Activated T-helper 1 cell treated with anti-CD3 and anti-CD28 coated beads, Interleukin-12 subunit alpha, Interleukin-12 subunit beta, Interleukin-2, Interleukin-4 antibody, amounts not matched to agents 30 ng/mL and 10 ng/mL and 1 ng/mL, durations not matched to agents 14 hours and 24 hours and 36 hours (primary cell): ENCODE measurements at places on chromosomes 2 and 18.
A peak's percentile ranks its signal among the peaks of the same experiment; 100 is the strongest.

DNA sequence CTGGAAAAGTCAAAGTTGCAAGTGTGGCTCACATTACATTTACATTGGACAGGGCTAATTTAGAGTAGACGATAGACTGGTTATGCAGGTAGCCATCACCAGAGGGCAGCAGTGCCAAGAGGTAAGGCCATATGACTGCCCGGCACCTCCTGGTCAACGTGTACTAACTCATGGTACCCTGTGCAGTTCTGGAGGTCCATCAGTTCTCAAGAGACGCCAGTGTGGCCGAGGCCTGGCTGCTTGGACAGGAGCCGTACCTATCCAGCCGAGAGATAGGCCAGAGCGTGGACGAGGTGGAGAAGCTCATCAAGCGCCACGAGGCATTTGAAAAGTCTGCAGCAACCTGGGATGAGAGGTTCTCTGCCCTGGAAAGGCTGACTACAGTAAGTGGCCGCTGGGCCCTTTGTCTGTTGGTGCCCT, 65.8 kb upstream of the EML6 start:
- no peak for DNase-seq

DNA sequence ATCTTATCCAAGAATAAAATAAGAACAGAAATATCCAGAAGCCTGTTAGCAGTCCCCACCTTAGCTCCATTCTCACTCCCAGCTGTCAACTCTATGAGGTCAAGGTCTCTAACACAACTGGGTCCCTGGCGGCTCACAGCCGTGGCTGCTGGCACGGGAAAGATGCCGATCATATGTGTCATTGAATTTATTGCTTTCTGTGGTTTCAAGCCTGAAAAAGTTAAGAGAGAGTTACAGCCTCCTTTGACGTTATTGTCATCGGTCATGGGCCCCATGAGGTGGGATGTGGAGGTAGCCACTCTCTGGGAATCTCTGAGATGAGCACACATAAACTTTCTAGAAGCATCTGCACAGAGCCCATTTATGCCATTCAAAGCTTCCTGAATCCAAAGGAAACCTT, 28.7 kb upstream of the CABLES1 start:
- no peak for DNase-seq

DNA sequence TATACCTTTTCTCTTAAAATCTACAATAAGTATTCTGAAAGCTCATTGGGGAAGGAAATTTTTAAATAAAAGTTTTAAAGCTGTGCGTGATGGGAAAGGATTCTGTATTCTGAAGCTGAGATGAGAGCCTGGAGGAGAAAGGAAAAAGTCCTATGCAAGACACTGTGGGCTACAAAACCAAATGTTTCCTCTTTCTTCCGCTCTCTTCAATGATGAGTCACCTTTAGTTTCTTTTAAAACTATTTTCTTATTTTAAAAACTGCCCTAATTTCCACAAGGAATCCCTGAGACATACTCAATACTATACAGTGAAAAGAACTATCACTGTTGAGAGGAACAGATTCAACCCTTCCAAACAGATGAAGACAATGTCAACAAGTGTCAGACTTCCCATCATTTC, 87.4 kb downstream of the INO80D start:
- no peak for DNase-seq

GRCh38 chr2:136727973-136728699, 37.2 kb upstream of the THSD7B start:
- no peak for DNase-seq

GRCh38 chr2:186891185-186891621, 42.2 kb upstream of the ZSWIM2 start:
- DNase-seq = no peak

DNA sequence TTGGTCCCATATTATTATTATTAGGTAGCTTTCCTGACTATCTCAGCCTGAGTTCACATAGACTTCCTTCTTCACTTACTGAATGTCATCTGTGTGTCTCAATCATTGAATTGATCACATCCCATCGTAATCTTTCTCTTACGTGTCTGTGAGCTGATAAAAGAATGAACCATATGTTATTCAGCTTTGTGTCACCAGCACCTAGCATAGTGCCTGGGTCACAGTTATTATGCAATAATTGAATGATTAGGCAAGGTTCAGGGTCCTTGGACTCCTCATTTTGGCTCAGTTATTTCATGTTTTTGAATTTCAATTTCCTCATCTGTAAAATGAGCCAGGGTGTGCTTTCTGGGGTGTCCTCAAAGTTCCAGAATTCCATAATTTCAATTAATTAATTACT, 107.2 kb downstream of the ZEB2 start:
- no peak for DNase-seq

DNA sequence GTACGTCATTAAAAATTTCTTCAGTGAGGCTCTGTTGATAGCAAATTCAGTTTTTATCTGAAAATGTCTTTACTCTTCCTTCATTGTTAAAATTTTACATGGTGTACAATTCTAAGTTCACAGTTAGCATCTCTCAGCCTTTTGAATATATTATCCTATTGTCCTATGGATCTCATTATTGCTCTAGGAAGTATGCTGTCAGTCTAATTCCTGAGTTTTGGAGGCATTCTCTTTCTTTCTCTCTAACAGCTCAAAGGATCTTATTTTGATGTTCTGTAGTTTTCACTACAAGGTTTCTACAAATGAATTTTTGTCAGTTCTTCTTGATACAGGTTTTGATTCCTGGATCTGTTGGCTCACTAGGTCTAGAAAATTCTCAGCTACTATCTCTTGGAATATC, 2.9 kb upstream of the ACMSD start:
- no peak for DNase-seq

DNA sequence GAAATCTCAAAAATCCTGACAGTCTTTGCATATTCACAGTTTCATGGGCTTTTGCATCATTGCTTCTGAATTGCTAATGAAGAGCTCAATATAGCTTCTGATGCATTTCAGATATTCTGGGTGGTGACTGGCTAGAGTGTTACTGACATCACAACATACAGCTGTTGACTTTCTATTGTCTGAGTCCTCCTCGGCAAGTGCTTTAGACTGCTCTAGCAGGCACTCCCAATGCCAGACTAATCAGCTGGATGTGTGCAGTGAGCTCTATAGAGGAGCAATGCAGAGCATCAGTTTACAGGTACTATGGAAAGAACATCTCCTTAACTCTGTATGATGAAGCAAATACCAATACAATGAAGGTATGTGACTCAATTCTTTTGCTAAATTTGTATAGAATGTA, 54.9 kb downstream of the R3HDM1 start:
- no peak for DNase-seq

GRCh38 chr2:234761910-234762309, 189.9 kb upstream of the SH3BP4 start:
- DNase-seq = no peak

DNA sequence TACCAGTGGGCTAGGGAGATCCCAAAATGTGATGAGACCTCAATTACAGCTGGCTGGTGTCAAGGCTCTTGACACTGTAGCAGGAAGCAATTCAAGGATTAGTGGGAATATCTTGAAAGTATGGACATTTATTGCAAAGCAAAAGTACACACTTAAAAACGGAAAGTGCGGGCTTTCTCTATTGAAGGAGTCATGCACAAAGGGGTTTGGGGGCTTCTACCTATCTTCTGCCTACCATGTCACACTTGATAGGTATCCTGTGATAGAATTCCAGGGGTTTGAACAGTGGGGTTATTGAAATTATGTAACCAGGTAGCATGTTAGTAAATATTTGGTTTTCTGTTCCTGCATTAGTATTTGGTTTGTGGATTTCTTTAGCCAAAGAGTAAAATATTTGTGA, 1652.1 kb upstream of the DDX18 start:
- DNase-seq = no peak

GRCh38 chr18:79479761-79480161, 84.0 kb downstream of the NFATC1 start:
- no peak for DNase-seq

DNA sequence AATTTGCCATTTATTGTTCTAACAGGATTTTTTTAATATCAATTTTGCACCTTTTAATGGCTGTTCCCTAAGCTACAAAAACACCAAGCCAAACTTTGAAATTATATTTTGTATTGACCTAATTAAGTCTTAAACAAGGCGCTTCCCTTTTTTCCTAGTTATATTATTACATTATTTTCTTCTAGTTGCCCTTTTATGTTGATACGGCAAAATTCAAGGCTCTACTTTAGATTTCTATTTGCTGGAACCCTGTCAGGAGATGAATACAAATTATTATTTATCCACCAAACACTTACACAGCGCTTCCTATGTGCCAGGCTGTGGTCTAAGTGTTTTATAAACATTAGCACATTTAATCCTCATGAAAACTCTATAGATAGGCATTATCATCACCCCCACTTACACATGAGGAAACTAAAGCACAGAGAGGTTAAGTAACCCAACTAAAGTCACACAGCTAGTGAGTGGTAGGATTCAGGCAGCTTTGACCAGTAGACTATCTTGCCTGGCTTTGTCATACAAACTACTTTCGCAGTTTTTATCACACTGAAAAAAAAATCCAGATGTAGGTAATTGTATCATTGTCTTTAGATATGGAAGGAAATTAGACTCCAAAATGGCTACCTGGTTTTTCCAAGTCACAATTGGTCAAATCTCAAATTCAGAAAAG, 456.5 kb downstream of the STK39 start:
- DNase-seq = no peak

DNA sequence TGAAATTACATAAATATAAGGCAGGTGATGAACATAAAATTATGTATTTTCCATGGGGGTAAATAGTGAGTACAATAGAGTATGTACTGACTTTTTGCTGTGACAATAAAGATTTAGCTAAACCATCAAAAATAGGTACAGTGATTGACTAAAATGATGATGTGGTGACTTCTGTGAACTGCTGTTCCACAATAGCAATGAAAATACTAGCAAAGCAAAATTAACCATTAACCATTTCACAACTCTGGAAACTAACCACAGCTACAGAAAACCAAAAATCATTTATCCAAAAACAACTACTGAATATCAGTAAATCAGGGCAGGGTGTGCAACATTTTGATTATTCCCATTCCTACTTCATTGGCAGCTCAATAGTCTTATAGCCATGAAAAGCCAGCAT, 161.4 kb upstream of the GYPC start:
- no peak for DNase-seq

- DNase-seq = no peak
These were observed 35.1 kb downstream of the ITGB1BP1 start for GRCh38 chr2:9388199-9388681.

GRCh38 chr2:185433824-185434223, 304.8 kb upstream of the FSIP2 start:
- DNase-seq = no peak

- DNase-seq = no peak
These were observed 13.6 kb downstream of the CNDP1 start for GRCh38 chr18:74547860-74548259.

DNA sequence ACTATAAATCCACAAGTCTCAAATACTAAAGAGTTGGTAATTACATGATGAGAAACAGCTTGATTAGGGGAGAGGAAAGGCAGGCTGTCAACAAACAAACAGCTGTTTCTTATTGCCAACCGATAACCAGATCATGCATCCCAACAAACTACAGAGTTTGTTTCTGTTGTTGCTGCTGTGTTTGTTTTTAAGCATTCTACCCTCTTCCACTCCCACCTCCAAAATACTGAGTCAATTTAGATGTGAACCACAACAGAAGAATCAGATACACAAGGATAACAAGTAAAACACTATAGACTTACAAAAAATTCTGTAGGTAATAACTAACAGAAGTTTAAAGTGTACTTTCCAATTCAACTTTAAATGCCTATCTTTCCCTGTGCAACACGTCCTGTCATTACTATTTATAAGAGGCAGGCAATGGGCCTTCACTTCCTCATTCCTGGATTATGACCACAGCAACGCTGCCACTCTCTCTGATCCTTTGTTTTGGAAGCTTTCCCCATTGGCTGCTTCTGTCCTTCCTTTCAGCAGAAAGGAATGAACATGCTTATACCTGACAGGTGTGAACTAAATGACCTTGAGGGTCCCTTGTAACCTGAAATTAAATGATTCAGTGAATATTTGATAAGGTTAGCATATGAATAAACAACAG, 152.0 kb downstream of the SRBD1 start:
- DNase-seq = no peak

DNA sequence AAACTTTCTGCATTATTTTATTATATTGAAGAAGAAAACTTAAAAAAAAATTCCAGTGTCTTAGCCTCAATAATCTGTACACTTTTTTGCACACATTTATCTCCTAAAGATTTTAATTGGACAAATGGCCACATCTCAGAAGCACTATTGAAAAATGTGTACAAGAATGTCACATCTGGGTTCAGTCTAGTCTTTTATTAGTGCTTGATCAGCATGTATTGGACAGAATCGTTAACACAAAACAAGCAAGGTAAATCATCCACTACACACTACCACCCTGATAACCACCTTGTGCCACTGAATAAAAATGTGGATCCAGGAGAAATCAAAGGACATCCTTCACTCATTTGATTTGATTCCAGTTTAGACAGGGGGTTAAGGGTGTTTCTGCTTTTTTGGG, 554.8 kb downstream of the ARHGAP15 start:
- no peak for DNase-seq

- peak; percentile 55 for DNase-seq
These were observed 604 bp downstream of the RALBP1 start for GRCh38 chr18:9475643-9476591.

- no peak for DNase-seq
These were observed 43.2 kb downstream of the SP140 start for GRCh38 chr2:230268606-230269243.

- DNase-seq = no peak
These were observed 10.0 kb downstream of the WIPF1 start for GRCh38 chr2:174587579-174587978.

- DNase-seq = no peak
These were observed 25.4 kb upstream of the DTNB start for GRCh38 chr2:25698752-25699151.

DNA sequence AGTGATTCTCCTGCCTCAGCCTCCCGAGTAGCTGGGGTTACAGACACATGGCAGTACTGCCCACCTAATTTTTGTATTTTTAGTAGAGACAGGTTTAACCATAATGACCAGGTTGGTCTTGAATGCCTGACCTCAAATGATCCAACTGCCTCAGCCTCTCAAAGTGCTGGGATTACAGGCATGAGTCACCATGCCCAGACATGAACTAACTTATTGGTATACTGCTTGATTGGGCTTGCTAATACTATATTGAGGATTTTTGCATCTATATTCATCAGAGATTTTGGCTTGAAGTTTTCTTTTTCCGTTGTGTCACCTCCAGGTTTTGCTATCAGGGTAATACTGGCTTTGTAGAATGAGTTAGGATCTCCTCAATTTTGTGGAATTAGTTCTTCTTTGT, 706.1 kb upstream of the HS6ST1 start:
- DNase-seq = no peak

DNA sequence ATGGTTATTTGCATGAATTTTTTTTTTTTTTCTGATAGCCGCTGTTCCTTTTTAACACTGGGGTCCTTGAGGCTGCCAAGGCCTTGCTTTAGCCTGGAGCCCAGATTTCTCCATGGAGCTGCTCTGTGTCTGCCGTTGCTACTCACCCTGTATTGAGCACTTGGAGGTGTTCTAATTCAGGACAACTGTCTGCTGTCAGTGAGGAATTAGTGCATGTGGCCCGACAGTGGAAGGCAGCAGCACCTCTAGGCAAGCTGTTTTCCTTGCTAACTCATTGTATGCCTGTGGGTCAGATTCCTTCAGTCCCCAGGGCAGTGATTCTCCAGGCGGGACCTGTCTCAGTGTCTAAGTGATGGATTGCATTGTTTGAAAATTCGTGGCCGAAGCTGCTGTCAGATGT, 147.7 kb upstream of the DPP10 start:
- no peak for DNase-seq

- no peak for DNase-seq
These were observed 43.7 kb downstream of the POU3F3 start for GRCh38 chr2:104897515-104898184.

- DNase-seq = no peak
These were observed 372.2 kb downstream of the NYAP2 start for GRCh38 chr2:225771701-225772100.

GRCh38 chr2:233072838-233073237, 12.7 kb downstream of the INPP5D start:
- DNase-seq = no peak
